ENCODE measurements at places on chromosomes 16 and 17.
A peak's percentile ranks its signal among the peaks of the same experiment; 100 is the strongest.

- no peak for DNase-seq
These were observed 5.7 kb downstream of the SULT1A1 start for GRCh38 chr16:28604186-28604565.

- DNase-seq: no peak
These were observed 28.3 kb downstream of the CCL4 start for GRCh38 chr17:36131931-36132330.

DNA sequence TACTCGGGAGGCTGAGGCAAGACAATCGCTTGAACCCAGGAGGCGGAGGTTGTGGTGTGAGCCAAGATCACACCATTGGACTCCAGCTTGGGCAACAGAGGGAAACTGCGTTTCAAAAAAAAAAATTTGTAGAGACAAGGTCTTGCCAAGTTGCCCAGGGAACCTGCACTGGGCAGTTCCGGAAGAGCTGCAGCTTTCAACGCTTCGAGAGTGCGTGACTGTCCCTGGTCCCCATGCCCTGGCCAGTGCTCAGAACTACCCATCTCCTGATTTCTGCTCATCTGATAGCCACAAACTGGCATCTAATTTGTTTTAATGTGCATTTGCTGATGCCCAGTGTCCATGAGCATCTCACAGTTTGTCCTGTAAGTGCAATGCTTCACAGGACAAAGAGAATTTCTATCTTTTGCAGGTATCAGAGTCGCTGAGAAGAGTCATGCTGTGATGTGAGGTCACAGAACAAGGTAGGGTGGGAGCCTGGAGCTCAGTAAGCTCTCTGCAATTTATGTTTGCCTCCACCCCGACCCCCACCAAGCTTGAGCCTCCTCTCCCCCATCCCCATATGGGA, 3.9 kb downstream of the ACTG1 start:
- DNase-seq: peak; percentile 54

GRCh38 chr16:20611975-20612481, 35.9 kb upstream of the ACSM2B start:
- no peak for DNase-seq

DNA sequence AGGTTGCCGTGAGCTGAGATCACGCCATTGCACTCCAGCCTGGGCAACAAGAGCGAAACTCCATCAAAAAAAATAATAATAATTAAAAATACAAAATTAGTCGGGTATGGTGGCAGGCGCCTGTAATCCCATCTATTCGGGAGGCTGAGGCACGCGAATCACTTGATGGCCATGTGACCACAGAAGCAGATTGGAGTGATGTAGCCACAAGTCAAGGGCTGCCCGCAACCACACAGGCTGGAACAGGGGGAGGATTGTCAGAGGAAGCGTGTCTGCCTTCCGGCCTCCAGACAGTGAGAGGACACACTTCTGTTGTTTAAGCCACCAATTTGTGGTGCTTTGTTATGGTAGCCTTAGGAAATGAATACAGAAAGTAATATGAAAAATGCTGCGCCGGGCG, 11.8 kb upstream of the NAGS start:
- DNase-seq: no peak

- peak; percentile 82 for DNase-seq
These were observed 5.2 kb downstream of the ARSG start for GRCh38 chr17:68296217-68297191.

DNA sequence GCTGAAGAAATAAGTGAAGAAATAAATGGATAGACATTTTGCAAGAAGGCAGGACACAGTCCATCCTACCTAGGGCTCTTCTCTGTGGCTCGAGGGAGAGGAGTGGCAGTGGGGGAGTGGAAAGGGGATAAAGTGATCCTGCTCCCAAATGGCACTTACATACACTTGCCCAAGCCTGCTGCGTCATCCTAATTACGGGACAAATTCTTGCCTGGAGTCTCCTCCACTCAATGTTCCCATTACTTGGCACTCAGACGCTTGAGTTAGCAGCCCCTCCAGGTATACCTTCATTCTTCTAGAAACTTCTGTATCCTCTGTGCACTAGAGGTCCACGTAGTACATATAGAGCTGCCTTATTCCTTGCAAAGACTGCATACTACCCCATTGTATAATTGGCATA, 15.7 kb upstream of the MAP3K14 start:
- no peak for DNase-seq

- DNase-seq: no peak
These were observed 93.8 kb downstream of the USP31 start for GRCh38 chr16:23055481-23055880.

- DNase-seq: no peak
These were observed 382 bp downstream of the PITPNA start for GRCh38 chr17:1562176-1562643.

DNA sequence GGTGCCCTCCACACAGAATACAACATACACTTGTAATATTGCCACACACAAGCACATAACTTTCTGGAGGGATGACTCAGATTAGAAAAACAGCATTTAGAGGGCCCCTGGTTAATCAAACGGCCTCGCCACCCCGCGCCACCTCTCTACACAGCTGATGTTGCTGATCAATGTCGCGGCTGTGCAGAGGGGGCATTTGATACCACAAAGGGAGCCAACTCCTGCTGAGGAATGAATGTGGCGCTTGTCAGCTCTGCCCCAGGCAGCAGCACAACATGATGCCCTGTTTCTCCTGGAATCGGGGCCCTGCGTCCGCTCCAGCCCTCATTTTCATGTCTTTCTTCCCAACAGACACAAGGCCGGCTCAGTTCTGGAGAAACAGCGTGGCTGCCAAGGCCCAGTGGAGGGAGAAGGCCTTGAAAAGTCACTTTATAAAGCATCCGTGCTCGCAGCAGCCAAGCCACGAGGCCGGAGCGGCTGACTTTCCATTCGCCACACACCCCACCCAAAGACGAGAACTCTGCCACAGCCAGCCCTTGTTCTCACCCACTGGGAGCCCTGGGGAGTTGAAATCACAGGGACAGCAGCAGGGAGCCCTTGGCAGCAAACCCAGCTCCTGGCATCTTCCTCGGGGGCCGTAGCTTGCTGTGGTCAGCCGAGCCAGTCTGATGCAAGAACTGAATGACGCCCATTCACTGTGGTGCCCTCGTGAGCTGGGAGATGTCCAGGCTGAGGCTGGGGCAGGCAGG, 65.6 kb downstream of the XYLT1 start:
- no peak for DNase-seq

DNA sequence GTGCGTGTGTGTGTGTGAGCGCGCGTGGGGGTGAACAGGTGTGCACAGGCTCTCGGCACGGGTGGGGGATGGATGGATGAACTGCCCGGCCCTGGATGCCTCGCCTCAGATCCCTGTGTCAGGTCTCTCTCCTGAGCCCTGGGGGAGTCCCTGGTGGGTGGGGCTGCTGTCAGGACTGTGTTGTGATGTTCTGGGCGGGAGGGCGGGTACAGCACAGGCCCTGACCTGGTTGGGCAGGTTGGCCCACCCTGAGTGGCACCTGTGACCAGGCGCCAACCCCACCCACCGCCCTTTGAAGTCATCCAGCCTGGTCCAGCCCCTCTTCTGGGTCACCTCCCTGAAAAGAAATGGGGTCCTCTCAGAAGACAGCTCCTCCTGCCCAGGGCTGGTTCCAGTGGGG, 41.6 kb upstream of the TAC4 start:
- DNase-seq: no peak

- DNase-seq: no peak
These were observed 79.8 kb downstream of the ZDHHC7 start for GRCh38 chr16:84931506-84931905.

DNA sequence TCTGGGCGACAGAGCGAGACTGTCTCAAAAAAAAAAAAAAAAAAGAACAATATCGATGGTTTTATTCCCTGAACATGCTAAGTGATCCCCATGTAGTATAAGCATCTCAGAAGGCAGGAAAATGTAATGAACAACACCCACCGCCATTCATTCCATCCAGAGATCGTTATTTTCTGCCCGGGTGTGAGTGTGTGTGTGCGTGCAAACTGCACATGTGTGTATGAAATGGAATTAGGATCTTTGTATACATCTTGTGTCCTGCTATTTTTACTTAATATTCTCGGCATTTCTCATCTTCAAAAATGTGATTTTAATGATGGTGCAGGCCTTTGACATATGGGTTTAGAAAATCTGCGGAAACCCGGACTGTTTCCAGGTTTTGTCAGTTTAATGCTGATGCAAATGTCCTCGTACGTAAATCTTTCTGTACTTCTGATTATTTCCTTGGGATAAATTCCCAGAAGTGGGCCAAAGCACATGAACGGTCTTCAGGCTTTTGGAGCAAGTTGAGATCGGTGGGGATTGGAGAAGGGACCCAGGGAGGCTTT, 254.8 kb downstream of the SEC14L1 start:
- DNase-seq: no peak

DNA sequence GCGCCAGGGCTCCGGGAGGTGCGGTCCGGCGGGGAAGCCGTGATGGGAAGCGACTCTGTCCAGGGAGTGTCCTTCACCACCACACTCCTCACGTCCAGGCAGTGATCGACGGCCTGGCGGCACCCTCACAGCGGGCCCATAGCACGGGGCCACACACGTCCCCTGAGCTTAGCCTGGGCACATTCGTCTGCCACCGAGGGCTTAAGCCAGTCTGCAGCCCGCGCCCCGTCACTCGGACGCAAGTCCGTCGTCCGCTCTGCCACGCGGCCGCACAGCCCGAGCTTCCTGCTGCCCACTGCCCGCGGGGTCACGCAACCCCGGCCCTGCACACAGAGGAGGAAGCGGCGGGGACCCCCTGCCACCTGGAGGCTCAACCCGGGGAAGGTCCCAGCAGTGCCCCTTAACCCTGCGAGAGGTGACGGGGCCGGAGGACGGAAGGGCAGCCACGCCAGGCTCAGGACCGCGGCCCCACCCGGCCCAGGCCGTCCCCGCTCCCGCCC, 3.0 kb upstream of the TBX2 start:
- DNase-seq: no peak

DNA sequence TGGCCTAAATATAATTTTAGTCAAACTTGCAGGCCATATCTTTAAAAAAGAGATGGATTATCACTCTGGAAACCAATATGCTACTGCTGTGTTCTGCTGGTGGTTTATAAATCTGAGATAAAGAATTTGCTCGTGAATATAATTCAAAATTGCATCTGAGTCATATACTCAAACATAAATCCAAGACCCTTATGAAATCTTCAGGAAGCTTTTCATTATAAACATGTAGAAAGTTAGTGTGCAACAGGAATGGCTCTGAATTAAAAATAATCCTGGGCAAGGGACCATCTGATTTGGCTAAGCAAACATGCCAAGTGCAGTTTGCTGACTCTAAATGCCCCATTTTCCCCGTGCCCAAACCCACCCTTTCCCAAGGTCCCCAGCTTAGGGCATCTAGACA, 57.3 kb downstream of the TEX2 start:
- DNase-seq: no peak

- no peak for DNase-seq
These were observed 40.9 kb upstream of the C16orf78 start for GRCh38 chr16:49332589-49333258.

Measured in activated CD4-positive, alpha-beta T cell treated with anti-CD3 and anti-CD28 coated beads, Interleukin-10, Interleukin-2, amounts not matched to agents 100 ng/mL and 50 ng/mL, durations not matched to agents 16 hours and 8 hours (primary cell).